ENCODE measurements at places on chromosomes 6 and 20. TPM values are rescaled to one million over a fixed set of nuclear protein-coding genes. Genes with fewer than 3 reads are reported as not detected.

- H3K4me3 ChIP-seq, result no peak overlapping the region
- H3K27me3 ChIP-seq, result no peaks in the 10 kb centered on the region
- no peak for DNase-seq
- H3K4me1 ChIP-seq, result peaks cover 13% of the 10 kb centered on the region
Observed at GRCh38 chr20:50758992-50759391, 27.6 kb downstream of the PARD6B start.

- no peaks in the 10 kb centered on the region for H3K4me1 ChIP-seq
- no peak overlapping the region for H3K4me3 ChIP-seq
- DNase-seq, result no peak
- no peak overlapping the region for H3K27ac ChIP-seq
- H3K27me3 ChIP-seq, result no peaks in the 10 kb centered on the region
- no peaks in the 10 kb centered on the region for H3K36me3 ChIP-seq
Observed at GRCh38 chr6:2434912-2435311, 189.5 kb upstream of the GMDS start.

Gene PRL
- total RNA-seq, result 0.18 TPM

GRCh38 chr6:43702534-43703440 is 15.2 kb upstream of the MRPS18A start:
- no peak overlapping the region for H3K4me3 ChIP-seq
- H3K4me1 ChIP-seq, result peaks cover 56% of the 10 kb centered on the region
- no peaks in the 10 kb centered on the region for H3K27me3 ChIP-seq
- peak; percentile 94 for DNase-seq
- no peaks in the 10 kb centered on the region for H3K36me3 ChIP-seq

DNA sequence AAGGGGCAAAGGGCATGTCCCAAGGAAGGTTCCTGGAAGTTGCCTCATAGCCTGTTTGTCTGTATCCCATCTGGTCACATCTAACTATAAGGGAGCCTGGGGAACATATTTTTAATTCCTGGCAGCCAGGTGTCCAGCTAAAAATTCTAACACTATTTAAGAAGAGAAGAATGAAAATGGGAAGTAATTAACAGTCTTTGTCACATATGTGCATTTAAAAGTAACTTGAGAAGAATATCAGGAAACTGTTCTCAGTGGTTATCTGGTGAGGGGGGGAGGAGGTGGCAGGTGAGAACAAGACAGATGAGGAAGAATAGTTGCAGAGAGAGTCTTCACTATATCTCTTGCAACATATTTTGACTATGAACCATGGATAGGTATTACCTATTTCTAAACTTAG is 75.5 kb upstream of the ELOVL5 start:
- no peaks in the 10 kb centered on the region for H3K27me3 ChIP-seq
- no peaks in the 10 kb centered on the region for H3K4me1 ChIP-seq
- no peak overlapping the region for H3K27ac ChIP-seq
- DNase-seq, result no peak
- no peak overlapping the region for H3K4me3 ChIP-seq

GRCh38 chr6:120108061-120108795 is 758.7 kb upstream of the MAN1A1 start:
- DNase-seq, result peak; percentile 14
- H3K4me3 ChIP-seq, result no peak overlapping the region
- H3K36me3 ChIP-seq, result no peaks in the 10 kb centered on the region
- no peak overlapping the region for H3K27ac ChIP-seq

GRCh38 chr20:13690943-13691342 is 52.2 kb upstream of the TASP1 start:
- no peaks in the 10 kb centered on the region for H3K36me3 ChIP-seq
- H3K27ac ChIP-seq, result no peak overlapping the region
- no peaks in the 10 kb centered on the region for H3K27me3 ChIP-seq
- no peaks in the 10 kb centered on the region for H3K4me1 ChIP-seq

GRCh38 chr20:10427060-10427692 is 6.8 kb downstream of the MKKS start:
- no peaks in the 10 kb centered on the region for H3K36me3 ChIP-seq
- peaks cover 4% of the 10 kb centered on the region for H3K4me1 ChIP-seq
- peak; percentile 81 for DNase-seq
- no peak overlapping the region for H3K4me3 ChIP-seq
- H3K27ac ChIP-seq, result no peak overlapping the region
- no peaks in the 10 kb centered on the region for H3K27me3 ChIP-seq

DNA sequence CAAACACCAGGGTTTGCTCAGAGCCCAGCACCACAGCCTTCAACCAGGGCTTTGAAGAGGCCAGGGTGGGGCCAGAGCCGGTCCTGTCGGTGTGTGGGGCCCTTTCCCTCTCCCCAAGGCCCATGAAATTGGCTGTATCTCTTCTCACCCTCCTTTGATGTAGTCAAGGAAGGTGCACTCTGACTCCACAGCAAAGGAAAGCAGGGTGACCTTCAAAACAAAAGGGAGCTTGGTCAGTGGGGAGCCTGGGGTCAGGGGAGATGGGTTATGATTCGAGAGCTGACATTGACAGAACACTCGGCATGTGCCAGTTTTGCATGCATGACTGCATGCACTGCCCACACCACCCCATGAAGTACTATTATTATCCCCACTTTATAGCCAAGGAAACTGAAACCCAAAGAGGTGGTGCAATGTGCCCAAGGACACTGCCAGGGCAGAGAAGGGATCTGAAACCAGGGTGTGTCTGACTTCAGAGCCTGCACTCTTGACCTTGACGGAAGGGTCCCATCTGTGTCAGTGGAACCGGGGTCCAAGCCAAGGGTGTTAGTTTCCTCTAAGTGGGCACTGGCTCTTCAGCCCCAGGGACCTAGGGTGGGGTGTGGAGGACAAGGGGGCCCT is 55.4 kb downstream of the RAB44 start:
- DNase-seq, result no peak
- H3K27ac ChIP-seq, result no peak overlapping the region
- no peaks in the 10 kb centered on the region for H3K4me1 ChIP-seq
- H3K27me3 ChIP-seq, result no peaks in the 10 kb centered on the region

- H3K36me3 ChIP-seq, result no peaks in the 10 kb centered on the region
- H3K27me3 ChIP-seq, result no peaks in the 10 kb centered on the region
- no peaks in the 10 kb centered on the region for H3K4me1 ChIP-seq
- no peak overlapping the region for H3K4me3 ChIP-seq
- H3K27ac ChIP-seq, result no peak overlapping the region
Observed at GRCh38 chr6:82909551-82909950, 156.1 kb downstream of the UBE3D start.

GRCh38 chr6:136887953-136888352 is 34.1 kb upstream of the SLC35D3 start:
- H3K27ac ChIP-seq, result no peak overlapping the region
- DNase-seq, result peak; percentile 71
- H3K4me3 ChIP-seq, result no peak overlapping the region

Gene LTA
- total RNA-seq, result 0.54 TPM

Gene SMOC2
- 3.9 TPM for total RNA-seq

Gene CCM2L
- 12.8 TPM for total RNA-seq

Gene PRR18
- 1.3 TPM for total RNA-seq

GRCh38 chr6:63816401-63816981 is 180.9 kb downstream of the PHF3 start:
- no peak for DNase-seq
- peaks cover 4% of the 10 kb centered on the region for H3K4me1 ChIP-seq
- no peaks in the 10 kb centered on the region for H3K36me3 ChIP-seq
- H3K27me3 ChIP-seq, result no peaks in the 10 kb centered on the region
- no peak overlapping the region for H3K4me3 ChIP-seq

Gene IL17A
- not detected for total RNA-seq

DNA sequence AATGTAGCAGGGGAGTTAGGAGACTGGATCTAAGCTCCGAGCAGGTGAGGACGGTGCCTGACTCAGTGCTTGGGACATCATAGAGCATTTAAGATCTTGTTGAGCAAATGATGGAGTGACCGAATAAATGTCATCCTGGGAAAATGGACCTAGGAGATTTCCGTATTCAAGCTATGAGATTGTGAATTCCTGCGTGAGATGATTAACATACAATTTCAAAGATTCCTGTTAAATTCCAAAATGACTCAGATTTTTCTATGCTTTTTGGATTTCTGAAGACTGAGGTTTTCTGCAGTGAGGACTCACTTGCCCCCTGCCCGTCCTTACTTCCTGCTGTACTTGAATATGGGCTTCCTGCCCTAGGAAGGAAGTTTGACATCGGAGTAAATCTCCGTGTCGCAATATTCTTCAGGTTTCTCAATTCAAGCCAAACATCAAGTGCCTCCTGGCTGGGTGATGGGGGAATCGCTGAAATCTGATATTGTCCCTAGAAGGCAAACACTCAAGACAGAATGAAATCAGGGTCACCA is 5.2 kb downstream of the SYTL3 start:
- H3K27ac ChIP-seq, result peak overlapping the region; percentile 69
- DNase-seq, result no peak
- H3K36me3 ChIP-seq, result no peaks in the 10 kb centered on the region
- no peaks in the 10 kb centered on the region for H3K4me1 ChIP-seq

GRCh38 chr20:5215672-5216304 is 89.0 kb downstream of the CDS2 start:
- H3K27ac ChIP-seq, result no peak overlapping the region
- no peaks in the 10 kb centered on the region for H3K36me3 ChIP-seq
- H3K4me1 ChIP-seq, result no peaks in the 10 kb centered on the region
- H3K27me3 ChIP-seq, result no peaks in the 10 kb centered on the region

DNA sequence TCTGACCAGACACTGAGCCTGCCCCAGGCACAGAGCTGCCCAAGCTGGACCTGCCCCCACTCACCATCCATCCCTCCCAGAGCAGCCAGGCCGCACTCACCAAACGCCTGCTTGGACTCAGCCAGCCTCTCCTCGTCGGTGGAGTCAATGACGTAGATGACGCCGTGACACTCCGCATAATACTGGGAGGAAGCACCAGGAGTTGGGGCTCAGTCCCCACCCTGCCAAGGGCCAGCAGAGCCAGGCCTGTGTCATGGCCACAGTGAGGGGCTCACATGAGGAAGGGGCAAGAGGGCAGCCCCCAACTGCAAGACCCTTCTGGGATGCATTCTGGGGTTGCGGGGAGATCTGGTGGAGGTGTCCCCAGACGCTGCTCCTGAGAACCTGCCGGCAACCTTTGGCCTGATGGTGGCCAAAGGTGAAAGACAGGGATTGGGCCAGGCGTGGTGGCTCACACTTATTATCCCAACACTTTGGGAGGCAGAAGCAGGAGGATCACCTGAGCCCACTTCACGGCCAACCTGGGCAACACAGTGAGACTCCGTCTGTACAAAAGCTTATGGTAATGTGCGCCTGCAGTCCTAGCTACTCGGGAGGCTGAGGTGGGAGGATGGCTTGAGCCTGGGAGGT is 5.6 kb downstream of the ARFRP1 start:
- no peaks in the 10 kb centered on the region for H3K27me3 ChIP-seq
- H3K36me3 ChIP-seq, result peaks cover 38% of the 10 kb centered on the region
- peaks cover 8% of the 10 kb centered on the region for H3K4me1 ChIP-seq
- no peak for DNase-seq
- H3K27ac ChIP-seq, result no peak overlapping the region
- H3K4me3 ChIP-seq, result no peak overlapping the region

- peak overlapping the region; percentile 9 for H3K27ac ChIP-seq
- no peaks in the 10 kb centered on the region for H3K36me3 ChIP-seq
- no peaks in the 10 kb centered on the region for H3K27me3 ChIP-seq
- peaks cover 3% of the 10 kb centered on the region for H3K4me1 ChIP-seq
Observed at GRCh38 chr20:11170025-11170424, 496.2 kb upstream of the JAG1 start.

DNA sequence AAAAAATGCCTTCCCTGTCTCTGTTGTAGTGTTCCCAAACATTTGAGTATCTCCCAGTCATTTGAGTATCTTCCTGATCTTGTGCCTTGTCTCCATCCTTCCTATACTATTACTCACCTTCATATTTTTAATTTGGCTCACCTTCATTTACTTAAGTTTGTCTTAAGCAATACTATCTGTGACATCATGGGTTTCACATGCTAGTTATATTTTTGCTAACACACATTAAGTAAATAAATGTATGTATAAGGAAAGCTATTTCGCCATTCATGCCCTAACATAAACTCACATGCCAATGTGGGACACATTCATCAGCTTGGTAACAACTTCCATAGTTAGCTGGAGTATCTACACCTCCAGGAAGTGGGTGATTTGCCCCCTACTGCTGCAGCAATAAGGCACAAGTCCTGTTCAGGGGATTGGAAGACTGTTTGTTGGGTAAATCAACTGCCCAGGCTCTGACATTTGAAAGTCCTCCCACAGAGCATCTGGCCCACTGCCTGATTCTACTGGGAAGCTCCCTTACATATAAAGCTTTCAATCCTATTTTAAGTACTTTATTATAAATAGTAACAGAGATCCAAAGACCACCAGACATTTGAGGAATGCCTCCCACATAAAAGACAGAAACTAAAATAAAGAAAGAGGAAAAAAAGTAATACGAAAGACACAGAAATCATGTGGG is 132.3 kb downstream of the ISM1 start:
- H3K27me3 ChIP-seq, result no peaks in the 10 kb centered on the region
- H3K4me3 ChIP-seq, result no peak overlapping the region
- H3K4me1 ChIP-seq, result no peaks in the 10 kb centered on the region
- H3K27ac ChIP-seq, result no peak overlapping the region
- no peak for DNase-seq

- H3K4me3 ChIP-seq, result no peak overlapping the region
- no peaks in the 10 kb centered on the region for H3K27me3 ChIP-seq
- peaks cover 24% of the 10 kb centered on the region for H3K4me1 ChIP-seq
- no peaks in the 10 kb centered on the region for H3K36me3 ChIP-seq
Observed at GRCh38 chr6:156719395-156719719, 57.8 kb upstream of the ARID1B start.

- no peak overlapping the region for H3K4me3 ChIP-seq
- no peak overlapping the region for H3K27ac ChIP-seq
- H3K36me3 ChIP-seq, result no peaks in the 10 kb centered on the region
- no peak for DNase-seq
- no peaks in the 10 kb centered on the region for H3K27me3 ChIP-seq
- peaks cover 5% of the 10 kb centered on the region for H3K4me1 ChIP-seq
Observed at GRCh38 chr20:8220716-8221115, 88.7 kb downstream of the PLCB1 start.

Gene NANP
- 7.3 TPM for total RNA-seq

DNA sequence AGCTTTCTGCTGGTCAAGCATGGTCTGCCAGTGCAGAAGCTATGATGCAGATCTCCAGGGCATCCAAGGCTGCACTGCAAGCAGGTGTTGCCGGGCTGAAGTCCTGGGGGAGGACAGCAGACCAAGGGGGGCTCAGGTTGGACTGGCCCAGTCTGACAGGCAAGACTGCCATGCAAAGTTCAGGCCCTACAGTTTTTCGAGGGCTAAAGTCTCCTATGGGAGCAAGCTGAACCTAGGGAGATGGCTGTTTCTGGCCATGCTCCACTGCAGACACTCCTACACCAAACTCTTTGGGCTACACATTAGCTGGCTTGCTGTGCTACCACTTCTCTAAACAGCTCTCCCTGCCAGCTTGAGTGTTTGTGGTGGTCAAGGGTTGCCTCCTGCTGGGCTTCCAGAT is 130.0 kb upstream of the SYNCRIP start:
- H3K4me3 ChIP-seq, result no peak overlapping the region
- no peaks in the 10 kb centered on the region for H3K36me3 ChIP-seq
- no peak overlapping the region for H3K27ac ChIP-seq
- no peak for DNase-seq
- H3K27me3 ChIP-seq, result no peaks in the 10 kb centered on the region
